ENCODE measurements at places on chromosomes 11 and 22.

GRCh38 chr11:134987223-134987768, 575.3 kb upstream of the B3GAT1 start:
- DNase-seq, result no peak

DNA sequence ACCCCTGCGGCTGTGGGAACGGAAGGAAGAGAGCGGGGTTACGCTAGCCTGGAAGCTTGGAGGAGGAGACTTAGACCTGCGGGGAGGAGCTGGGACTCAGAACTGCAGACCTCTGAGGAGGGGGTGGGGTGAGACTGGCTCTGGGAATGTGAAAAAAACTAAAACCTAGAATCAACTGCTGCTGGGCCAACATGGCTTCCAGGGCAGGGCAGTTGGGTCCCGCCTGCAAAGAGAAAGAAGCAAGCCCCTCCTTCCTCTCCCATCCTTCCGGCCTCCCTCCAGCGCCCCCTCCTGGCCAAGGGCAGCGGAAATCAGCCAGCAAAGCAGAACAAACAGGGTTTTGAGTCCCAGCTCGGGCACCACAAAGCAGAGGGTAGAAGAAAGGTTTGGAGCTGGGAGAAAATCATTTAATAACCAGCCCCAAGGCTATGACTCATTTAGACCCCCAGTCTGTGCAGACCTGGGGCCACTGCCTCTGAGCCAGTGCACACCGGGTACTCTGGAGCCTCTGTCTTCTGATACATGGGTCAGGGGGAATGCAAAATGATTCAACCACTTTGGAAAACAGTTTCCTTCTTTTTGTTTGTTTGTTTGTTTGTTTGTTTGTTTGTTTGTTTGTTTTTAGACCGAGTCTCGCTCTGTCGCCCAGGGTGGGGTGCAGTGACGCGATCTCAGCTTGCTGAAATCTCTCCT, 7.3 kb upstream of the NCF4 start:
- DNase-seq, result peak; percentile 93

DNA sequence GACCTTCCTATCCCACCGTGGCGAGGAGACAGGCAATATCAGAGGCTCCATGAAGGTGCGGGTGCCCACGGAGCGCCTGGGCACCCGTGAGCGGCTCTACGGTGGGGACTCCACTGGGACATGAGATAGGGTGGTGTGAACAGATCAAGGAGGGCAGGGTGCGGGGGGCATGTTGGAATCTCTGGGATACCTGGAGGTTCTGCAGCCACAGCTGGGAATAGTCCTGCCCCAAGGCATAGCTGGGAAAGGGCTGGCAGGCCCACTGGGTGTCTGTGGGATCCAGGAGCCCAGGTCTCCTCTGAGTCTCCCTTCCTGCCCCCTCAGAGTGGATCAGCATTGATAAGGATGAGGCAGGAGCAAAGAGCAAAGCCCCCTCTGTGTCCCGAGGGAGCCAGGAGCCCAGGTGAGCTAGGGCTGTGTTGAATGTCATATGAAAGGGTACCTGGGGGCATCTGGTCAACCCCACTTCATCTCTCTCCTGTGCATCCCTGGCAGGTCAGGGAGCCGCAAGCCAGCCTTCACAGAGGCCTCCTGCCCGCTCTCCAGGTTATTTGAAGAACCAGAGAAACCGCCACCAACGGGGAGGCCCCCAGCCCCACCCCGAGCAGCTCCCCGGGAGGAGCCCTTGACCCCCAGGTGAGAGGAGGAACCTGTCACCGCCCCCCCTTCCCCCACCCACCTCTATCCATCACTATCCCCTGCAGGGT, 8.5 kb downstream of the PHOX2A start:
- no peak for DNase-seq

DNA sequence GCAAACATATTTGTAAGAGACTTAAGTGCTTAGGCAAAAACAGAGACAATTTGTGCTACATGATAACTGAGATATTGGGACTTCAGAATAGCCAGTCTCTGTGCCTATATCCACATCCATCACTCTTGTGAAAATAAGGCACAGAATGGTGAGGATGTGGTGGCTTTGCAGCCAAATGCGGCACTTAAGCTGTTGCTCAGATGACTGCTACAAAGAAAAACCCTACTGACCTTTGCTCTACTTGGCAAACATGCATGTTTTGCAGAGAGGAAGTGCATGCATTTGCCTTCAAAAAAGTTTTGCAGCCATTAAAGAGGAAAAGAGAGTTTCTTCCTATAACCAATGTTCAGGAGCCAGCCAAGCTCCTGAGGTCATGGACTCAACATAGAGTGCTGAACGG, 675.0 kb upstream of the KIRREL3 start:
- DNase-seq, result no peak

GRCh38 chr22:30183861-30184278, 62.7 kb downstream of the LIF start:
- DNase-seq, result no peak

- DNase-seq, result no peak
Measured at GRCh38 chr11:87425391-87425790, 387.7 kb downstream of the TMEM135 start.

GRCh38 chr11:27248576-27249509, 114.2 kb downstream of the CCDC34 start:
- no peak for DNase-seq

DNA sequence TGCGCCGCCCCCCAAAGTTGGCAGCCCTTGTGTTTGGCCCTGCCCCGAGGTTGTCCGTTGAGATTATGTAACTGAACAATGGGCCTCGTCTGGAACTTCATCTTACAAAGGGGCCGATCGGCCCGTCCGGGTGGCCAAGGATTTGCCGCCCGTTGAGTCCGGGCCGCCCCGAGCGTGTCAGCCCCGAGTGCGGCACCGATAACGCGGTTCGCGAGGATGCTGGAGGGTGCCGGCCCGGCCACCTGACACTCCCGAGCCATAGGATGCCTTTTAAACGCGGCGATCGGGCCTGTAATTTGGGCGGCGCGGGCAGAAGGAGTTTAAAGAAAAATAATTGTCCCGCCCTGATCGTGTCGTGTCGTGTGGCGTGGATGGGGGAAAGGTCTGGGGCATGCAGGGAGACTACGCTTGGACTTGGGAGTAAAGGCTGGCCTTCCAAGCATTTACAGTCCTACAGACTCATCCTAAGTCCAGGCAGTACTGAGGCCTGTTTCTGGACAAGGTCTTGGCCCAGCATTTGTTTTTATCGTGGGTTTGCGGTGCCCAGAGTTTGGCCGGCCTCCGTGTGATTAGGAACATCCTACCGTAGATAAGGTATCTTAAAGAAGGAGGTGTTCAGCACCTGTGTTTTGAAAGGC, 1.3 kb downstream of the WEE1 start:
- peak; percentile 24 for DNase-seq

DNA sequence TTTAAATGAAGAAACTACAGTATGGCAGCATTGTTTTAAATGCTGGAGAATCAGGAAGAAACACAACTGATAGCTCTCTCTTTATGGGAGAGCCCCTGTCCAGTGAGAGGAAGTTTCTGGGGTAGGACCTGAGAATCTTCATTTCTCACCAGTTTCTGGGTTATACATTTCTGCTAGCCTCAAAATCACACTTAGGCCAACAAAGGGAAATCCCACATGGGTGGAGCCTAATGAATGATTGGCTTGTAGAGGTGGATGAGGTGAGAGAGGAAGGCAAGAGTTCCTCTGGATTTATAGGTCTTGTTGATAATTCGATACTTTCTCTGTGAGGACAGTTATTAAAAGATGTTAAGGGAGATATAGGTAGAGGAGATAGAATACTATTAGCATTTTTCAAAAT, 1397.3 kb upstream of the TENM4 start:
- no peak for DNase-seq

DNA sequence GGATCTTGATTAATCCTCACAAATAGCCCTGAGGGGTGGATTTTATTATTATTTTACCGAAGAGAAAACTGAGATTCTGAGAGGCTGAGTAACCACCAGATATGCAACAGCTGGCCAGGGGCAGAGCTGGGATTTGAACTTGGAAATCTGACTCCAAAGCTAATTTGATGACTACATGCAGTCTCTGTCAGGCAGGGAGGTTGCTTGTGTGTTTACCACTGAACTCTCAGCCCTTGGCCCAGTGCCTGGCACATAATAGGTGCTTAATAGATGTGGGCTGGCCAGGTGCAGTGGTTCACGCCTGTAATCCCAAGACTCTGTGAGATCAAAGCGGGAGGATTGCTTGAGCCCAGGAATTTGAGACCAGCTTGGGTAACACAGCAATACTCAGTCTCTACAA, 121.7 kb upstream of the CRYBB3 start:
- no peak for DNase-seq

DNA sequence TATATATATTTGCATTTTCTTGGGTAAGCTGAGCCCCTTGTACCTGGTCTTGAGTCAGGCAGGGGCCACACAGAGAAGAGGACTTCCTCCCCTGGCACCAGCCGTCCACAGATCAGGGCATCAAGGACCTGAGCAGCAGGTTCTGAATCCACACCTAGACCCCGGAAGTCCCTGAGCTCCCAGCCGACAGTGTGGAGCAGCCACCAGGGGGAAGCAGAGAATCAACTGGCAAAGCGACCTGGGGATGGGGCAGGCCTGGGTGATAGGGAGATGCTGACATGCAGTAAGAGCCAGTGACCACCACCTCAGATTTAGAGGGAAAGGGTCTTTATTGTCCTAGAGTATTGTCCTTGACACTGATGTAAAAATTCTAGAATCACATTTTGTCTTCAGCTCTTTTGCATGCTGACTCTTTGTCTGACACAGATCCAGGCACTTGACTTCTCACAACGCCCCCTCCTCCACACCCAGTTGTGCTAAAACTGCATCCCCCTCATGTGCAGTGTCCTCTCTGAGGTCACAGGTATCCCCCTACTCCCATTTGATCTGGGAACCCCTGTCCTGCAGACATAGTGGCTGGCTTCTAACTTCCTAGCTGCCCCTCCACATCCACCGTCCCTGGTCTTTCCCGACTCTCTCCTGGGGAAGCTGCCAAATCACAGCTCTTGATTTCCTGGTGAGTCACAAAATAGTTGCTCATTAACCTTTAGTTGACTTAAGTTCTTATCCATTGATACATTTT, 109.3 kb downstream of the GGTLC2 start:
- peak; percentile 83 for DNase-seq

- peak; percentile 29 for DNase-seq
Measured at GRCh38 chr11:134252346-134253187, 585 bp downstream of the THYN1 start.

GRCh38 chr22:31629741-31630184, 32.3 kb downstream of the PISD start:
- no peak for DNase-seq

DNA sequence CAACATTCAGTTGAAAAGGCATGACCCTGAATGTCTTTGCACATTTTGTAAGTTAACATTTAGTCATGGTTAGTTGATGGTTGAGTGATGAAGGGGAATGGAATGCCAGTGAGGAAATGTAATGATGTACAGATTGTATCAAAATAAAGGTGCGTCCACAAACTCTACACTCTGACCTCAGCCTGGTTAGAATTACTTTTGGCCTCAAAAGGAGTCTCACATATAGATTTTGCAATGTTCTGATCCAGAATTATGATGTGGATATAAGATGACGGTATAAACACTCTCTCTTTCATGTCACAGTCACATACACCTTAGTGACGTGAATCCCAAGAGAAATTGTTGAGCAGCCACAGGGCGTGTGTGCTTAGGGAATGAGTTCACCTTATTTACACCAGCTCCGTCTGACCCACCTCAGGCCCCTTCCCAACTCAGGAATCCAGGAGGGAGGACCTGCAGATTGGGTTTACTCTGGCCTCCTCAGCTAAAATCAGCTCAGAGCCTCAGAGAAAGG, 100.1 kb downstream of the RDX start:
- DNase-seq, result no peak

- no peak for DNase-seq
Measured at GRCh38 chr11:47395223-47396048, 13.0 kb upstream of the SLC39A13 start.

GRCh38 chr11:10494636-10495463, 39.8 kb downstream of the AMPD3 start:
- no peak for DNase-seq

GRCh38 chr11:2528301-2529050, 83.7 kb downstream of the KCNQ1 start:
- DNase-seq, result peak; percentile 6

DNA sequence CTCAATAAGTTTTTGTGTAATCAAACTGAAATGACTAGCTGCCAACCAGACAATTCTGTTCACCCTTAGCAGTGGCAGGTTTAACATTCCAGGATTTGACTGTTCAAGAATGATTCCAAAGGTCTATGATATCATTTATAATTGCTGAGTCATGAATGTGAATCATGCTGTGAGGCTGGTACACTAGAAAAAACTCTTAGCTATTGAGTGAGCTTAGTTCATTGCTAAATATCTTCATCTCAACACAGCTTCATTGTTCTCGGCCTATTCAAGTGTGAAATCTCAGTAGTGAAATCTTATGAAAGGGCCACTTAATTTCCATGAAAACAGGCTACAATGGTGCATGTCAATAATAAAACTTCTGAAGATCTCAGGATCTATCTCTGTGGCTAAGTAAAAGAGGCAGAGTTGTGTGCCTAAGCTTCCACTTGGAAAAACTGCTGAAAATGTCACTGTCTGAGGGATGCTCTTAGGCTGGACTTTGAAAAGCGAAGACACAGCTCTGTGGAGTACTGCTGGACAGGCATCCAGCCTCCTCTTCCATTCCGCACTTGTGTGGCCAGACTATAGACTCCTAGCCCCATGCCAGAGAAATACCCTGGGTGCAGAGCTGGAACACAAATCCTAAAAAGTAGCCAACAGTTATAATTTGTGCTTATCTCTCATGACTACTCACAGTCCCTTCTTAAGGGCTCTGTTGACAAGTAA, 12.8 kb downstream of the AQP11 start:
- no peak for DNase-seq

- peak; percentile 16 for DNase-seq
Measured at GRCh38 chr11:122025757-122026156, 90.3 kb downstream of the BLID start.

- no peak for DNase-seq
Measured at GRCh38 chr11:85164743-85165142, 462.4 kb downstream of the DLG2 start.

DNA sequence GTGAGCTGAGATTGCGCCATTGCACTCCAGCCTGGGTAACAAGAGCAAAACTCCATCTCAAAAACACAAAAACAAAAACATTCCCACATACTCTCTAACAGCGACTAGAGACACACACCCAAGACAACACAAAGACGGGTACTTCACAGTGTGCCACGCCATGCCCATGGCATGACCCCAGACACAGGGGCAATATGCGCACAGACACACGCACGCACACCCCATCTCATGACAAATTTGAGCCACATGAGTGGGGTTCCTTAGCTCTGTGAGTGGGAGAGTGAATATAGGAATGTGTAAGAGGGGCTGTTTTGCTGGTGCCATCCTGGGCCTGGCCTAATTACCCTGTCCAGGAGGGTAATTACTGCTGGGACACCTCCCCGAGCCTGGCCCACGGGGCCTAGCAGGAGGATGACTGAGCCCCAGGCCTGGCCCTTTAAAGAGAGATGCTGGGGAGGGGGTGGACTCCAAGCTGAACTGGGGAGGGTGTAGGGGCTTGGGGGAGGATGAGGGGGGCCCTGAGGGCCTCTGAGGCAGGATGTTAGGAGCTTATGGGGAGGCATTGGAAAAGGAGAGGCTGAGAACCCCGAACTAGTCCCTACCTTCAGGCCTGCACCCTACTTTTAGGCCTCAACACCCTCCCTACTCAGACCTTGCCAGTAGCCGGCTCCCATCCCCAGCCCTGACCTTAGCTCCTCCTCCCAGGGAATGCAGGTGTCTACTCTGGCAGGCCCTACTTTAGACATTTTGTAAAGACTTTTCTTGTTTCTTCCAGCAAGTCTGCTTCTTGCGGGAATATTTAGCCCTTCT, 1.5 kb downstream of the LTBP3 start:
- no peak for DNase-seq

- no peak for DNase-seq
Measured at GRCh38 chr11:20661445-20661844, 7.9 kb upstream of the NELL1 start.

GRCh38 chr22:43828998-43829782, 17.1 kb upstream of the EFCAB6 start:
- DNase-seq, result peak; percentile 48
